ENCODE measurements at places on chromosomes 5 and 9. TPM values are rescaled to one million over a fixed set of nuclear protein-coding genes. Genes with fewer than 3 reads are reported as not detected.

GRCh38 chr5:141637123-141637766 is 448 bp downstream of the RELL2 start:
- H3K27ac ChIP-seq, result peak overlapping the region; percentile 75
- peak overlapping the region; percentile 99 for H3K4me3 ChIP-seq
- no peak for DNase-seq
- peaks cover 29% of the 10 kb centered on the region for H3K4me1 ChIP-seq
- H3K36me3 ChIP-seq, result peaks cover 22% of the 10 kb centered on the region

GRCh38 chr5:10471677-10472076 is 30.0 kb downstream of the ROPN1L start:
- no peak overlapping the region for H3K27ac ChIP-seq
- H3K4me3 ChIP-seq, result no peak overlapping the region
- peaks cover 47% of the 10 kb centered on the region for H3K27me3 ChIP-seq
- peaks cover 9% of the 10 kb centered on the region for H3K4me1 ChIP-seq

Gene GFRA3
- 0.27 TPM for total RNA-seq

GRCh38 chr5:119578937-119579336 is 50.4 kb upstream of the FAM170A start:
- H3K36me3 ChIP-seq, result no peaks in the 10 kb centered on the region
- DNase-seq, result peak; percentile 63
- no peak overlapping the region for H3K27ac ChIP-seq
- H3K4me1 ChIP-seq, result no peaks in the 10 kb centered on the region
- H3K27me3 ChIP-seq, result no peaks in the 10 kb centered on the region
- no peak overlapping the region for H3K4me3 ChIP-seq

GRCh38 chr9:100445161-100445902 is 18.4 kb downstream of the MSANTD3 start:
- no peak overlapping the region for H3K4me3 ChIP-seq
- peaks cover 4% of the 10 kb centered on the region for H3K36me3 ChIP-seq
- no peaks in the 10 kb centered on the region for H3K27me3 ChIP-seq
- DNase-seq, result no peak

- H3K27me3 ChIP-seq, result no peaks in the 10 kb centered on the region
- H3K36me3 ChIP-seq, result no peaks in the 10 kb centered on the region
- DNase-seq, result no peak
- no peak overlapping the region for H3K4me3 ChIP-seq
Observed at GRCh38 chr9:79973627-79974026, 401.9 kb downstream of the TLE4 start.

- no peak for DNase-seq
- H3K27ac ChIP-seq, result no peak overlapping the region
- H3K27me3 ChIP-seq, result no peaks in the 10 kb centered on the region
- no peaks in the 10 kb centered on the region for H3K36me3 ChIP-seq
Observed at GRCh38 chr9:76592091-76592973, 133.3 kb downstream of the GCNT1 start.

Gene C5orf46
- total RNA-seq, result not detected

- no peak overlapping the region for H3K4me3 ChIP-seq
- no peak for DNase-seq
- no peaks in the 10 kb centered on the region for H3K27me3 ChIP-seq
- no peaks in the 10 kb centered on the region for H3K4me1 ChIP-seq
- no peaks in the 10 kb centered on the region for H3K36me3 ChIP-seq
- H3K27ac ChIP-seq, result no peak overlapping the region
Observed at GRCh38 chr5:123131551-123132204, 42.6 kb downstream of the PRDM6 start.

GRCh38 chr9:93979721-93980120 is 24.6 kb upstream of the BARX1 start:
- H3K4me1 ChIP-seq, result no peaks in the 10 kb centered on the region
- H3K27me3 ChIP-seq, result 0 out of 2 replicates have a peak, but pooled peaks cover 2% of the 10 kb centered on the region
- H3K4me3 ChIP-seq, result no peak overlapping the region

DNA sequence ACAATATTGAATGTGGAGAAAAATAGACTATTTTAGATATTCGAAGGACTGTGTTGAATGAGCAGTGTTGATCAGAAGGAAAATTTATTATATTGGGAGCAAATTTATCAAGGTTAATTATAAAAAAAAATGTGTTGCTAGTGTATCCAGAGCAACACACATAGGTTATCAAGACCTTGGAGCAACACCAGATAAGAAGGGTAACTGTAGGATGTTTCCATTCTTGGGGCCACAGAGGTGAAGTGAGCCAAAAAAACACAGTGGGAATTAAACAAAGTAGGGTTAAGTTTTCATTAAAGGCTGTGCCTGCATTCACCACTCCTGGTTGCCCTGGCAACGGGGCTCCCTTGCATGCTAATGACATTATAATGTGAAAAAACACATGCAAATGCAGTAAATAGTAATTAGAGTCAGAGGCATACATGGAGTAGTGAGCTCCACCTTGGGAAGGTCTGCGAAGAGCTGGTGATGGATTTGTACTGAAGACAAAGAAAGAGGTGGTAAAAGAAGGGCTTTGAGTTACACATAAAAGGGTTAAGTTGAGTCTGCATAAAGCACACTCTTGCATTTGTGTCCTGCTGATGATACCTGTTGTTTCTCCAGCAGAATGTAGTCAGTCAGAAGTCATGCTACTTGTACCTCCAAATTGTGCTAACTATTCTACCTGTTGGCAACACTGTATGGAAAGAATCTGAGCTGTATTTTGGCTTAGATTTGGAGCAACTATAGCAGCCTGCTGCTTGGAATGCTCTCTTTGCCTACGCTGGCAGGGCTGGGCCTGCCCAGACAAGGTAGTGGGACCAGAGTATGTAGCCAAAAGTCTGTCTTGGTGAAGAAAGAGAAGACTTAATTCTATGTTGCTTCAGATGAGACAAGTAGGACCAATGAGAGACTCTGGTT is 59.6 kb downstream of the ATG10 start:
- no peaks in the 10 kb centered on the region for H3K4me1 ChIP-seq
- H3K4me3 ChIP-seq, result no peak overlapping the region
- H3K27ac ChIP-seq, result no peak overlapping the region
- H3K27me3 ChIP-seq, result no peaks in the 10 kb centered on the region
- DNase-seq, result no peak

Gene SPATA31C1
- not detected for total RNA-seq

- no peak within 1 kb of the TSS for H3K27ac ChIP-seq
- H3K27me3 ChIP-seq, result peaks cover 3% of the 10 kb centered on the region
- no peaks in the 10 kb centered on the region for H3K36me3 ChIP-seq
Observed at GRCh38 chr5:43191740-43192557, at the start of gene NIM1K. Gene NIM1K, plus strand, starts transcription at chr5:43192225. Its CDS starts 53,551 bp downstream, at chr5:43245776.

DNA sequence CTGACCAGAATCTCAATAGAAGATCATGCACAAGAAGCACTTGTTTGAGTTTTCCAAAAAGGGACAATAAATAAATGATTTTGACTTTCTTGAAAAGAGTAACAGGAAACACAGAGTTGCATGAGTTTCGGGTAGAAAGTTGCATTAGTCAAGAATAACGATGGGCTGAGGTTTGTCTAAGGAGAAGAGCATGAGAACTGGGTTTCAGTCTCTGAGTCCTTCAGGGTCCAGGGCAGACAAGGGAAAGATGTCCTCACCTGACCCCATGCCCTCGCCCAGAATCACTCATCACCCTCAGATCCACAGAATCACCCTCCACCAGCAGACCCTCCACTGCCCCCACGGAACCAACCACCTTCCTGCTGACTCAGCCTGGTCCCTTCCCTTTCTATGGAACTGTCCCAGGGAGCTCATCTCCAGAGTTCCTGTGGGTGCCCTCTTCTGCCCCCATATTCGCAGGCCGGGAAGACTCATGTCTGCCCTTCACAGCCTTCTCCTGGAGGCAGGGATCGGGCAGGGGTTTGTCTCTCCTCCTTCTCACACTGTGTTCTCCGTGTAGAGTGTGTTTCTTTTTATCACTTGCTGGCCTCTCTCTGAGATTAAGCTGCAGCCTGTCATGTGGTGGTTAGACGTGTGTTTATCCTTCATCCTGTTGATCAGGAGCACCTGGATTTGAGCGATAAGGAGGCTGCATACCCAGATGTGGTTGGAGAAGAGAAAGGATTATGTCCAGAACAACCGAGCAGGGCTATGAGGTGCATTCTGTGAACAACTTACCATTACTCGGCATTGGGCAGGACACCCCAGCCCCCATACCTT is 442.6 kb downstream of the MAT2B start:
- no peaks in the 10 kb centered on the region for H3K4me1 ChIP-seq
- no peak overlapping the region for H3K27ac ChIP-seq
- H3K4me3 ChIP-seq, result no peak overlapping the region
- H3K36me3 ChIP-seq, result no peaks in the 10 kb centered on the region

DNA sequence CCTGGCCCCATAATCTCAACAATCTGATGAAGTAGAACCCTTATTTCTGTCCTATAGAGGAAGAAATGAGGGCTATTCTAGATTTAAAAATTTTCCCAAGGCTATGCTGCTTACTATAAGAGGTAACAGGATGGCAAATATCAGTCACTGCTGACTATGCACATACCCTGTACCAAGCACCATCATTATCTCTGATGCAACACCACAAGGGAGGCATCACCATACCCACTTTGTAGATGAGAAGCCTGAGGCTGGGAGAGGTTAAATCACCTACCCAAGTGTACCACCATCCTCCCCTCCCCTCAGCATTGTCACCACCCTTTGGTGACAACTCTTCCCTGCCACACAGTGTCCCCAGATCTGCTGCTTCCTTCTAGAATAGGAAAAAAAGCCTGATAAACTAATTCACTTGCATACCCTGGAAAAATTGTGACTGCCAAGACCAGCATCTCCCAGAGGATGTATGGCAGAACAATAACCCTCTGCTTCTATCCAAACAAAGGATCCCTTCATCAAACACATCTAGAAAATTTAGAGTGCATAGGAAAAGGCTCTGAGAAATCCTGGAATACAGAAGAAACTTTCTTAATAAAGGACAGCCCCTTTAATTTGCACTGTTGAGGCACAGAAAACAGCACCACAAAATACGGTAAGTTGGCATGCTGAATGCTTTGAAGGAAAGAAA is 48.3 kb downstream of the PRRC1 start:
- no peak overlapping the region for H3K4me3 ChIP-seq
- H3K36me3 ChIP-seq, result no peaks in the 10 kb centered on the region
- H3K4me1 ChIP-seq, result no peaks in the 10 kb centered on the region
- no peak for DNase-seq

- DNase-seq, result no peak
- no peak overlapping the region for H3K4me3 ChIP-seq
- H3K27ac ChIP-seq, result no peak overlapping the region
- no peaks in the 10 kb centered on the region for H3K4me1 ChIP-seq
Observed at GRCh38 chr5:158953929-158954534, 145.7 kb downstream of the EBF1 start.

GRCh38 chr5:43063721-43064171 is 23.6 kb upstream of the ANXA2R start:
- H3K4me1 ChIP-seq, result peaks cover 43% of the 10 kb centered on the region
- peak overlapping the region; percentile 98 for H3K27ac ChIP-seq
- no peaks in the 10 kb centered on the region for H3K27me3 ChIP-seq
- no peak overlapping the region for H3K4me3 ChIP-seq
- H3K36me3 ChIP-seq, result no peaks in the 10 kb centered on the region

Gene PLGRKT
- 20.2 TPM for total RNA-seq

DNA sequence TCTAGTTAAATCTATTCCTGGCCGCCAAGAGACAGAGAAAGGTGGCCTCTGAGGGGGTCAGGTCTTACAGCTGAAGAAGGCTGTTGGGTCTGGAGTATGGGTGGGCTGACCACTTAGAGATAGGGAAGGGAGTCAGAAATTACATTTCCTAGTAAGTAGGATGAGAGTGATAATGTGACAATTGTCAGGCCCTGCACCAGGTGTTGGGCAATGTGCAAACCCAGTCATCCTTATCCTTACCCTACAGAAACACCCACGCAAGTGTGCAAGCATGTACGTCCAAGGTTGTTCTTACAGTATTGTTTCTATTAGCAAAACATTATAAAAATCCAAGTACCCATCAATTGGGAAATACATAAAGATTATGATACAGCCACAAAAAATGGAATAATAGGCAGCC is 9.5 kb downstream of the SPAAR start:
- no peak for DNase-seq
- no peak overlapping the region for H3K27ac ChIP-seq
- no peak overlapping the region for H3K4me3 ChIP-seq
- no peaks in the 10 kb centered on the region for H3K27me3 ChIP-seq
